ENCODE measurements at places on chromosomes 5 and 9. TPM values are rescaled to one million over a fixed set of nuclear protein-coding genes. Genes with fewer than 3 reads are reported as not detected.

GRCh38 chr9:85715587-85715986, 26.2 kb downstream of the AGTPBP1 start:
- no peak overlapping the region for H3K27ac ChIP-seq
- no peak for DNase-seq
- no peak overlapping the region for H3K4me3 ChIP-seq
- H3K4me1 ChIP-seq = 0 out of 2 replicates have a peak, but pooled peaks cover 7% of the 10 kb centered on the region
- H3K36me3 ChIP-seq = no peaks in the 10 kb centered on the region

Gene PRDM9
- not detected for total RNA-seq

- H3K27ac ChIP-seq = no peak overlapping the region
- H3K27me3 ChIP-seq = no peaks in the 10 kb centered on the region
- no peaks in the 10 kb centered on the region for H3K4me1 ChIP-seq
- H3K4me3 ChIP-seq = no peak overlapping the region
Measured at GRCh38 chr5:12019306-12019705, 115.1 kb upstream of the CTNND2 start.

Gene PCDHGA7
- total RNA-seq = 0.31 TPM

DNA sequence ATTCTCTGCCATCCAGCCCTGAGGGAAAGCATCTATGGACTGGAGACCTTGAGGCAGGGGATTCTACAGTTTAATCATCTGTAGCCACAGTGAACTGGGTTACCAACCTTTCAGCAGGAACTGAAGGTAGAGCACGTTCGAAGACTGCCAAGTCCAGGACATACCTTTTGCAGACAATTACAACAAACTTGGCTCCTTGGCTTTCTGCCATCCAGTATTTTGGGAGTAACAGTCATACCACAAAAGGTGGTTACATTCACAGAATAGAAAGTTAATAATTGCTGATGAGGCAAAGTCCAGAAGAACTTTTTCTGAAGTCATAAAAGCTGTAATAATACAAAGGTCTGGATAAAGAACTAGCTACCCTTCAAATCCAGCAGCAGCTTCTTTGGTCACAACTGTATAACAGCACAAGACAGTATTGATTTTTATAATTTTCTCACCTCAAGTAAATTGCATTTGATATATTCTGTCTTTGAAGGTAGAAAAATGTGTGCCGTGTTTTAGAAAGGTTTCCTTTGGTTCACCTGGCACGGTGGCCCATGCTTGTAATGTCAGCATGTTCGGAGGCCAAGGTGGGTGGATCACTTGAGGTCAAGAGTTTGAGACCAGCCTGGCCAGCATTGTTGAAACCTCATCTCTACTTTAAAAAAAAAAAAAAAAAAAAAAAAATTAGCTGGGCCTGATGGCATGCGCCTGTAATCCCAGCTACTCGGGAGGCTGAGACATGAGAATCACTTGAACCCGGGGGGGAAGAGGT, 236.6 kb downstream of the NR3C1 start:
- H3K36me3 ChIP-seq = no peaks in the 10 kb centered on the region
- DNase-seq = peak; percentile 81
- peaks cover 46% of the 10 kb centered on the region for H3K4me1 ChIP-seq
- H3K4me3 ChIP-seq = no peak overlapping the region
- H3K27me3 ChIP-seq = no peaks in the 10 kb centered on the region
- H3K27ac ChIP-seq = peak overlapping the region; percentile 56

- no peak overlapping the region for H3K27ac ChIP-seq
- H3K4me3 ChIP-seq = no peak overlapping the region
- H3K36me3 ChIP-seq = no peaks in the 10 kb centered on the region
- no peaks in the 10 kb centered on the region for H3K27me3 ChIP-seq
Measured at GRCh38 chr5:144378681-144379080, 208.0 kb downstream of the KCTD16 start.

Gene NDOR1
- 8.7 TPM for total RNA-seq

DNA sequence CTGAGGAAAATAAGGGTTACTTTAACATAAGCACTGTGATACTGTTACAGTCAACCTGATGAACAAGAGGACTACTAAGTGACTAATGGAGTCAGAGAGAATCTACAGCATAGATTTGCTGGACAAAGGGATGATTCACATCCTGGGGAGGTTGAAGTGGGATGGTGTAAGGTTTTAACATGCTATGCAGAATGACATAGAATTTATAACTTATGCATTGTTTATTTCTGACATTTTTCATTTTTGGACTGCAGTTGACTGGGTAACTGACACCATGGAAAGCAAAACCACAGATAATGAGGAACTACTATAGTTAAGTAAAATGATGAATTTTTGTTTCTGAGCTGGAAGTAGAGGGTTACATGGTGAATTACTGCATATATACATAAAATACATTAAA, 389.2 kb downstream of the MAT2B start:
- no peak for DNase-seq
- H3K36me3 ChIP-seq = no peaks in the 10 kb centered on the region
- H3K27me3 ChIP-seq = no peaks in the 10 kb centered on the region
- H3K4me1 ChIP-seq = no peaks in the 10 kb centered on the region

- H3K27ac ChIP-seq = peak overlapping the region; percentile 93
- H3K27me3 ChIP-seq = no peaks in the 10 kb centered on the region
- peak; percentile 66 for DNase-seq
- peaks cover 71% of the 10 kb centered on the region for H3K4me1 ChIP-seq
Measured at GRCh38 chr5:179700401-179700918, 1.7 kb downstream of the CANX start.

All from HepG2 (cell line).